T-helper 22 cell (primary cell): ENCODE measurements at places on chromosomes 16 and 17.

GRCh38 chr17:47850373-47850691 lies 631 bp downstream of the SP6 start:
- DNase-seq = no peak

DNA sequence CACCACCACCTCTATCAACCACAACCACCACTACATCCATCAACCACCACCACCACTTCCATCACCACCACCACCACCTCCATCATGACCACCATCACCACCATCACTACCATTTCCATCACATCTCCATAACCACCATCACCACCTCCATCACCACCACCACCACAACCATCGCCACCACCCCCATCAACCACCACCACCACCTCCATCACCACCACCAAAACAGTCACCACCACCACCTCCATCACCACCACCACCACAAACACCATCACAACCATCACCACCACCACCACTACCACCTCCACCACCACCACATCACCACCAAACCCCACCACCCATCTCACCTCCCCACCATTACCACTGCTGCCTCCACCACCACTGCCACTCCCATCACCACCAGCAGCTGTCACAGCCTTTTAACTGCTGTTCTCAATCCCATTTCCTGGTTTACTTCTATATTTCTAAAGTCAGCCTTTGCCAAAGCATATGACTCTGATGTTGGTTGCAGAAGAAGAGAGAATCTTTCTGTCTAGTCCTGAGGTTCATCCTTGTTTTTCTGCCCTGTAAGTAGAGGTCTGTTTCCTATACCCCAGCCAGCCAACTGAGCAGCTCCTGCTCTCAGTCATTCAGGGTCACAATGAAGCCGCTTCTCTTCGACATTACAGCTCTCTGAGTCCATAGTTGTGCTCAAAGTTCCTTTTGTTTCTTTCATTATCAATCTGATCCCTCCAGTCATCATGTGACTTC lies 14.0 kb downstream of the MARCHF10 start:
- DNase-seq = no peak

DNA sequence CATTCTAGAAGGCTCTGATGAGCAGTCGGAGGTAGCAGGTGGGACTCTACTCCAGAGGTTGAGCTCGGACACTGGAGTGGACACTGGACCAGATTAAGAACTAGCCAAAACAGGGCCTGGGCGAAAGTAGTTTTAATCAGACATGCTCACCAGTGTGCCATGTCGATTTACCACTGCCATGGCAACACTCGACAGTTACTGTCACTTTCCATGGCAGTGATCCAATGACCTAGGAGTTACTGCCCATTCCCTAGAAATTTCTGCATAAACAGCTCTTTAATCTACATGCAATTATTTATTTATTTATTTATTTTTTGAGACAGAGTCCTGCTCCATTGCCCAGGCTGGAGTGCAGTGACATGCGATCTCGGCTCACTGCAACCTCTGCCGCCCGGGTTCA lies 7.2 kb upstream of the METTL9 start:
- DNase-seq = no peak

DNA sequence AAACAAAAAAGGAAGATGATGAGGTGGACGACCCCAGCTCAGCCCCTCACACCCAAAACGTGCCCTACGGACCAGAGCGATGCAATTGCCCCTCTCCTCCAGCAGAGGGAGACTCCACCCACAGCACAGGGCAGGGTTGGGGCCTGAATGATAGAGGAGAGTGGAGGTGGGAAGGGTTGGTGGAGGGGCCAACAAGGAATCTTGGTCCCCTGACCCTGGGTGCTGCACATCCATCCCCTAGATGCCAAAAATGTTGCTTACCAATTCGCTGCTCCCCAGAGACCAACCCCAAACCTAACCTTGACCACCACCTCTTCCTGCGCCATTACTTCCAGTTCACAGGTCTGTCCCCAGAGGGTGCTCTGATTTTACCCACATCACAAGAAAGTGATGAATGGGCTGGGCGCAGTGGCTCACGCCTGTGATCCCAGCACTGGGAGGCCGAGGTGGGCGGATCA lies 12.9 kb downstream of the P2RX5 start:
- peak; percentile 16 for DNase-seq

GRCh38 chr16:66578651-66579531 lies at the start of gene CMTM2:
Gene CMTM2, plus strand, starts transcription at chr16:66579463. Its CDS starts 145 bp downstream, at chr16:66579608.
- no peak for DNase-seq

DNA sequence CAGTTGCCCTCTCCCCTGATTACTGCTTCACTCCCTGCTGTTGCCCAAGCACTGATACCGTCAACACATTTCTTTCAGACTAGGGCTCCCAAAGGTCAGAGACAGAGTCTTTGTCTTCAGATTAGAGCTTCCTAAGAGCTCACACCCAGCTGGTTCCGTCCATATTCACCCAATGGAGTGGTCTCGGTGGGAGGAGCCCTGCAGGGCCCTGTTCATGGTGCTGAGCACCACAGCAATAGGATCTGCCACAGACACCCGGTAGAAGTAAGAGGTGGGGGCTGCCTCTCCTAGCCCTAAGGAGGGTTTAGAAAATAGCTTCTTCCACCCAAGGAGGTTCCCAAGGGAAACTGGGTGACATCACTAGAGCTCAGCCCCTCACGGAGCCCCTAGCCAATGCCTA lies 128.3 kb downstream of the CCDC144A start:
- DNase-seq = no peak

GRCh38 chr16:82282662-82283061 lies 112.6 kb upstream of the MPHOSPH6 start:
- no peak for DNase-seq
